ENCODE measurements at places on chromosomes 4 and X.
A peak's percentile ranks its signal among the peaks of the same experiment; 100 is the strongest.

- no peak for DNase-seq
Observed at GRCh38 chr4:28317221-28317620, 1456.6 kb downstream of the STIM2 start.

GRCh38 chrX:105694839-105695238 is 127.5 kb upstream of the NRK start:
- DNase-seq = no peak

DNA sequence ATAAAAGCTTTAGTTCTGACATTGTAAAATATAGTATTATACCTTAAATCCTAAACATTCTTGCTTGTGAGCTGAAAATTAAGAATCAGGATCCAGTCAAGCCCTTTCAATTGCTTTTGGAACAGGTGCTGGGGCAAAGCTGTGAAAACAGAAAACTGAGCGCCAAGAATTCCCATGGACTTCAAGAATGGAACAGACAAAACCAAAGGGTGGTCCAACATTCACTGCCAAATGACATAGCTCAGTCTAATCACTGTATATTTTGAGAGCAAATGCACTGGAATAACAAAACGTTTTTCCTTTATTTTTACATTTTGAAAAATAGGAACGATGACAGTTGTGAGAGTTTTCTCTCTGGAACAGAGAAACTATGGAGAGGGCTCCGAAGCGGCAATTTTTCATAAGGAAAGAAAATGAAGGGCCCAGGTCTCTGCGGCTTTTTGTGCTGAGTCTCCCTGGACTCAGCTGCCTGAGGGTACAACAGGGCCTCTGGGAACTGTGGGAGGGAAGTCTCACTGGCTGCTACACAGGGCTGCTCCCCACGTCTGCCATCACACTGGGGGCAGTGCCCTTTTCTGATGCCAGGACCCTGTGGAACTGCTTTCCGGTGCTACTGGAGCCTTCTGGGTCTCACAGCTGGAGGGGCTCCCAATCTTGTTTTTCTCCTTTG is 56.0 kb upstream of the BMPR1B start:
- no peak for DNase-seq

DNA sequence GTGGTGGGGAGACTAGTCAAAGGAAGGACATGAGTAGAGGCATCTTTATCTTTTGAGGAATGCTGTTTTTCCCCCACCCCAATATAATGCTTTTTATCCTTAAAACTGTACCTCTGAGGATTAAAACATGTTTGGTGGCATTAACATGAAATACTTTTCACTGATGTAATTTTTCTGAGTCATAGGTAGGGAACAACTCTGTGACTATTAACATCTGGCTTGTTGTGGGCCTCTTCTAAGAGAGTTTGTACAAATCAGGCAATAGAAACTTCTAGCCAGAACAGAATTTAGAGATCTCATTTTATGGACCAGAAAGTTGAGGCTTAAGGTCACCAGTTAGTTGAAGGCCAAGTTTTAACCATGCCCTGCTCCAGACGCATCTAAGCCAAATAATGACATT is 207.6 kb downstream of the SOX3 start:
- no peak for DNase-seq

DNA sequence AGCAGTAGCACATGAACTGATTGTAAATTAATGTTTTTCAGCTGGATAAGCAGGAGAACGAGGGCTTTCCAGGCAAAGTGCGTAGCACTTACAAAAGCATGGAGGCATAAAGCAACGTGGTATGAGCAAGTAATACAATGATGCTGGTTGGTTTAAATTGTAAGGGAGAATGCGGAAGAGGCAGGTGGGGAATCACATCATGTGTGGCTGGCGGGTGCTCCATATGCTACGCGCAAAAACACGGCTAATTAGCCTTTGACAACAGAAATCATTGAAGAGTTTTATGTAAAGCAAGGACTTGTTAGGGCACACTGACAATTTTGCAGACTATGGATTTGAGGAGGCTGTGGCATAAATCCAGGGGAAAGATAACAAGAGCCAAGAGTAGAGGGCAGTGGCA is 14.6 kb downstream of the SYTL4 start:
- DNase-seq = no peak

- peak; percentile 84 for DNase-seq
Observed at GRCh38 chrX:150429594-150429993, 66.5 kb downstream of the MAMLD1 start.
